ENCODE measurements at places on chromosomes 13 and 19.

DNA sequence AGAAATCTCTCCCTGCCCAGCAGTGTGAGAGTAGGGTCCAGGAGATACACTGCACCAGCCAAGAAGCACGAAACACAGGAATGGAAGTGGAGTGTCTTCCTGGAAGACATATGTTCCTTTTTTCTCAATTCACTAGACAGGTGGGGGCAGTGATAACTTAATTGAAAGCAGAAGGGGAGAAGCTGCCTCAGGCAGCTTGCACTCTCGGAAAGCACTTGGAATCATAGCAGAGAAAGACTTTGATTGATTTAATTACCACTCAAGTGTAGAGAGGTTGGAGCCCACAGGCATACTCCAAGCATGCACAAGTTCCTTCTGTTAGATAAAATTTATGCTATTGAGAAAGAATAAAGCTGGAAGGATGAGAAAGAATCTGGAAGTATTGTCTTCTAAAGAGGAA, 249.4 kb downstream of the SLITRK6 start:
- DNase-seq = peak; percentile 1

- no peak for DNase-seq
These were observed 10.3 kb downstream of the TRPM4 start for GRCh38 chr19:49167857-49168409.

- peak; percentile 94 for DNase-seq
These were observed 1.2 kb downstream of the RABAC1 start for GRCh38 chr19:41957838-41958366.

DNA sequence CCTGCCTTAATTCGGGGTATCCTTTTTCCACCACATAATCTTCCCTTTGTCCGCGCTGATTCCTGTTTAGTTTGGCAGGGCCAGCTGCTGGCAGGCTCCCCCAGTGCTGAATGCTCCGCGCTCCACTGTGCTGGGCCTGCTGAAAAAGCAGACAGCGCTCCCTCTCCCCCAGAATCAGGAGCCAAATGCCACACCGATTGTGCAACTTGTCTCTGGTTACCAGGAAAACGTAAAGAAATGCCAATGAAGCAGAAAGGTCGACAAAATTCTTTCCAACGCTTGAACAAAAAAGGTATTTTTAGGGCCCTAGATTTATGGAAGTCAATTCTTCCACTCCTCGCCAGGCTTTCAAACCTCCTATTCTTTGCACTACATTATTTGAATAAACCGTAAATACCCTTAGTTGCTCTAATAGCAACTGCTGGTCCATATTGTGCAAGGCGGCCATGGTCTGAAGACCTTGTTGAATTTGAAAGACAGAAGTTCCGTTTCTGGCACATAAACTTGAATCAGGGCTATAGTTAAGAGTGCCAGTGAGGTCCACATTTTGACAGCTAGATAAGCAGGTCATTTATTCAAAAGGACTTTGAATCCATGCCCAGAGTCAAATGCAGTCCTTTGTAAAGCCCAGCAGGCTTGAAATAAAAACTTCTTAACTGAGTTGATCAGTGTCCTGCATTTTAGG, 206.7 kb upstream of the RFC3 start:
- no peak for DNase-seq

DNA sequence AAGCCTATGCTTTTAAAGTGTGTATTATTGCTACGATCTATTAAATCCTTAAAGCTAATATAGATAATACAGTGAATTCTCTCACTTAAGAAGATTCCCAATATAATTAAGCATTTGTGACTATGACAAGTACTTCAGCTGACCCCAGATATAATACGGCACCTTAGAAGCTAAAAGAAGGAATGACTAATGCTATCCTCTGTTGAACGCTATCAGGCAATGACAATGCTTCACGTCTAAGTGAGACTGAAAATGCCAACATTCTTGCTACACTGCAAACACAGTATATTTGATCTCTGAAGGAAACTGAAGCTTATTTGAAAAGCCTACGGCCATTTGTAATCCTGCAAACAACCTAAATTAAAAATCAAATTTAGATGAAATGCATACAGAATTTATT, 19.7 kb downstream of the VWA8 start:
- DNase-seq = no peak

DNA sequence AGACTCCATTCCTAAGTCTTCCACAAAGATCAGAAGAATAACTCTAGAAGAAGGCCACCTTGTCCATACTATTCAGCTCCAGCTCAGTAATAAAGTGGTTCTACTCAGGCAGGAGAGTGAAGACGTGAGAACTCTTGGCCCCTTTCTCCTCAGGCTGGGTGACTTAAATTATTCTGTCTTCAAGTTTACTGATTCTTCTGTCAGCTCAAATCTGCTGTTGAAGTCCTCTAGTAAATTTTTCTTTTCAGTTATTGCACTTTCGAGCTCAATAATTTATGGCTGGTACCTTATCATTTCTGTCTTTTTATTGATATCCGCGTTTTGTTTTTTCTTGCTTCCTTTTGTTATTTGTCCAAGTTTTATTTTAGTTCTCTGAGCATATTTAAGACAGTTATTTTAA, 922.3 kb upstream of the PCDH9 start:
- DNase-seq = no peak

- no peak for DNase-seq
These were observed 103.9 kb downstream of the FAM216B start for GRCh38 chr13:42885325-42885724.

DNA sequence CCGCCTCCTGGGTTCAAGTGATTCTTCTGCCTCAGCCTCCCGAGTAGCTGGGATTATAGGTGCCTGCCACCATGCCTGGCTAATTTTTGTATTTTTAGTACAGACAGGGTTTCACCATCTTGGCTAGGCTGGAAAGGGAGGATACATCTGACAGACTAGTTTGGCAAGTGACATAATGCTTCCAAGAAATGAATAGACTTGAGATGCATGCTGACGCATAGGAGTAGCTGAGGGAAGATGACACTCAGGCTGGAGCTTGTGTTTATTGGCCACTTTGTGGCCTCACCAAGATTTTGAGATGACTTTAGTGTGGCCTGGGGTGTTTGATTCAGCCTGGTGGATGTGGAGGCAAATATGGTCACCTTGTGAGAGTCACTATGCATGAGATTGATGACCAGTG, 4.0 kb downstream of the ZNF586 start:
- DNase-seq = no peak

GRCh38 chr13:111177081-111177711, 62.1 kb downstream of the ARHGEF7 start:
- DNase-seq = no peak

- no peak for DNase-seq
These were observed 580 bp downstream of the AP2A1 start for GRCh38 chr19:49767381-49767780.

- peak; percentile 46 for DNase-seq
These were observed 36.3 kb upstream of the TFDP1 start for GRCh38 chr13:113548171-113548641.

DNA sequence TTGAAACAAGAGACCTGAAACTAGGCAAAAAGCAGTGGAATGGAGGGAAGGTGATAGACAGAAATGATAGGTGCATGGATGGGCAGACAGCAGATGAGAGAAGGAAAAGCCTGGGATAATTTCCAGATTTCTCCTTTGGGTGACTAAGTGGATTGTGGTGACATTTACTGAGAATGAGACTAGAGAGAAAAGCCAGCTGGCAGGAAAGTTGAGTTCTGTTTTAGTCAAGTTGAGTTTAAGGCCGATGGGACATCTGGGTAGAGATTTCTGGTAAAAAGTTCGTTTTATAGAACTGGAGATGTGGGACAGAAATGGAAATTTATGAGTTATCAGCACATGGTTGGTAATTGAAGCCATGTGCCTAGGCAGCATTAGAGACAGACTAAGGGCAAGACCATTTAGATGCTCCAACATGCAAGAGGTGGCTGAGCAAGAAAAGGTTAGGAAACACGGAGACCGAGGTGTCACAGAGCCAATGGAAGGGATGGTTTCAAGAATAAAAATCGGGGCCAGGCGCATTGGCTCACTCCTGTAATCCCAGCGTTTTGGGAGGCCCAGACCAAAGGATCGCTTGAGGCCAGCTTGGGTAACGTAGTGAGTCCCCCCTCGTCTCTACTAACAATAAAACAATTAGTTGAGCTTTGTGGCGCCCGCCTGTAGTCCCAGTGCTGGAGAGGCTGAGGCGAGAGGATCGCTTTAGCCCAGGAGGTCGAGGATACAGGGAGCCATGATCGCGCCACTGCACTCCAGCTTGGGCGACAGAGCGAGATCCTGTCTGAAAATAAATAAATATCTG, 9.6 kb upstream of the DGKH start:
- no peak for DNase-seq

DNA sequence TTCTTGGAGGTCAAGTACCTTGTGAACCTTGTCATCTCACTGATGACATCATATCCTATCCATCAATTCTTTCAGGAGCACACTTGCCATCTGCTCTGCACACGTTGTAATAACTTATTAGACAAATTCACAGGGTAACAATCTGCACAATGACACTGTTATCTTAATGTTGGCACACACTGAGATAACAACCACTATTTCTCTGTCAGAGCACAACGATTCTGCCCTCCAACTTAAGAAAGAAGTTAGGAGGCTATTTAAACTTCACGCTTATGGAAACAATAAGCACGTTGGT, 351.3 kb downstream of the DACH1 start:
- DNase-seq = no peak

DNA sequence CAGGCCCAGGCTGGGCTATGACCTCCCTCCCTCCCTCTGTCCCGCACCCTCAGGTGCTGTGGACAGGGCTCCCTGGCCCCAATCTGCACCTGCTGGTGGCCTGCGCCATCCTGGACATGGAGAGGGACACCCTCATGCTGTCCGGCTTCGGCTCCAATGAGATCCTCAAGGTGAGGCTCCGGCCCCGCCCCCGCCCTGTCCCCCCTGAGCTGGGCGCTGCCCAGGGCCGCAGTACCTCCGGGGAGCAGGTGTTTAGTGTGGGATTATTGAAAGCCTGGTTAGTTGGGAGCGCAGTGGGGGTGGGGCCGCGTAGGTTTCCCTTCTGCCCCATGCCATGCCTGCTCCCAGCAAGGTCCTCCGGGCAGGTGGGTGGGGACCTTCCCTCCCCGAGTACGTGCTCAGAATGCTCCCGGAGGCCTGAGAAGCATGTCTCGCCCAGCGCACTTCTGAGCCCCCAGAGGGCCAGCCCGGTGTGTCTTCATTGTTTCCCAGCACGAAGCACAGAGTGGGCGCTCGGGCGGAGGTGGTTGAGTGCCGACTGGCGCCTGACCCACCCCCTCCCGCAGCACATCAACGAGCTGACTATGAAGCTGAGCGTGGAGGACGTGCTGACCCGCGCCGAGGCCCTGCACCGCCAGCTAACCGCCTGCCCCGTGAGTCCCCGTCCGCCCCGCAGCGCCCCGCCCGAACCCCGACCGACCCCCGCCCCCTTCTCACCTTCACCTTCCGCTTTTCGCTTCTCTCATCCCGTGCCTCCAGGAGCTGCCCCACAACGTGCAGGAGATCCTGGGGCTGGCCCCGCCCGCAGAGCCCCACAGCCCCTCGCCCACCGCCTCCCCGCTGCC, 8.8 kb downstream of the IL4I1 start:
- DNase-seq = no peak

DNA sequence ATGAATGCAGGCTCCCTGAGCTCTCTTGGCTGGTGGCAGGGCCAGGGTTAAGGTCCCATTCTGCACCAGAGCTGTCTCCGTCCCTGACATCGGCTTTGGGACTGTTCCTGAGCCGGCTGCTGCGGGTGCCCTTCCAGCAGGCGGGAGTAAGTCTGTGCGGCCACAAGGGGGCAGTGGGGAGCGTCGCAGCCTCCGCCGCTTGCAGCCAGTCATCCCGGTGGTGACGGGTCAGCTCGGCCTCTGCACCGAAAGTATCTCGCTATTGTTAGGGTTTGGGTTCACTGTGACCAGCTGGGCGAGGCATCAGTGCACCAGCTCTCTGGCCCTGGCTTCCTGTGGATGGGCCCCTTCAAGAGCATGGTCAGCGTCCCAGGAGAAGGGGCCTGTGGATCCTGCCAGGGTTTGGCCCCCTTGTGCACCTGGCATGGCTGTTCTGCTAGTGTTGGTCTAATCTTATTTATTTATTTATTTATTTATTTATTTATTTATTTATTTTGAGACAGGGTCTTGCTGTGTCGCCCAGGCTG, 15.1 kb downstream of the NDUFB7 start:
- peak; percentile 93 for DNase-seq

DNA sequence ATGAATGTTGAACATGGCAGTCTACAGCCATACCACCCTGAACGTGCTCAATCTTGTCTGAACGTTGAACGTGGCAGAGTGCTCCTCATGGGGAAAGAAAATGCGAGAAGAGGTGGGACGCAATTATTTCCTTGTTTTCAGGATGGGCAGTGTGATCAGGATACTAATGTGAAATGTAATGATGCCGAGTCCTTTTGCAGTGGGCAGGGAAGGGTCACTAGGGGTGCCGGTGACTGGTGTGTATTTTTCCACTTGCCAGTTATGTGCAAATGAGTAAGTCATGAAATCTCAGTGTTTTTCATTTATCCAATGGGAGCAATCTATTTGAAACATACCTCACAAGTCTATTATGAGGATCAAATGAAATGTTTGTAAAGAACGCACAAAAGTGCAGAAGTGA, 84.8 kb downstream of the LNX2 start:
- DNase-seq = no peak

- DNase-seq = peak; percentile 55
These were observed 16.3 kb downstream of the S1PR2 start for GRCh38 chr19:10214784-10215183.

DNA sequence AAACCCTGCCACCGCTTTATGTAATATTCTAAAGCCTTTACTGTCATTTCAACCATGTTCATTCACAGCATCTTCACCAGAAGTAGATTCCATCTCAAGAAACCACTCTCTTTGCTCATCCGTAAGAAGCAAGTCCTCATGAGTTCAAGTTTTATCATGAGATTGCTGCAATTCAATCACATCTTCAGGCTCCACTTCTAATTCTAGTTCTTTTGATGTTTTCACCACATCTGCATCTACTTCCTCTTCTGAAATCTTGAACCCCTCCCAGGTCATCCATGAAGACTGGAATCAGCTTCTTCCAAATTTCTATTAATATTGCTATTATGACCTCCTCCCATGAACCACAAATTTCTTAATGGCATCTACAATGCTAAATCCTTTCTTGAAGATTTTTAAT, 83.9 kb downstream of the FOXO1 start:
- DNase-seq = no peak

DNA sequence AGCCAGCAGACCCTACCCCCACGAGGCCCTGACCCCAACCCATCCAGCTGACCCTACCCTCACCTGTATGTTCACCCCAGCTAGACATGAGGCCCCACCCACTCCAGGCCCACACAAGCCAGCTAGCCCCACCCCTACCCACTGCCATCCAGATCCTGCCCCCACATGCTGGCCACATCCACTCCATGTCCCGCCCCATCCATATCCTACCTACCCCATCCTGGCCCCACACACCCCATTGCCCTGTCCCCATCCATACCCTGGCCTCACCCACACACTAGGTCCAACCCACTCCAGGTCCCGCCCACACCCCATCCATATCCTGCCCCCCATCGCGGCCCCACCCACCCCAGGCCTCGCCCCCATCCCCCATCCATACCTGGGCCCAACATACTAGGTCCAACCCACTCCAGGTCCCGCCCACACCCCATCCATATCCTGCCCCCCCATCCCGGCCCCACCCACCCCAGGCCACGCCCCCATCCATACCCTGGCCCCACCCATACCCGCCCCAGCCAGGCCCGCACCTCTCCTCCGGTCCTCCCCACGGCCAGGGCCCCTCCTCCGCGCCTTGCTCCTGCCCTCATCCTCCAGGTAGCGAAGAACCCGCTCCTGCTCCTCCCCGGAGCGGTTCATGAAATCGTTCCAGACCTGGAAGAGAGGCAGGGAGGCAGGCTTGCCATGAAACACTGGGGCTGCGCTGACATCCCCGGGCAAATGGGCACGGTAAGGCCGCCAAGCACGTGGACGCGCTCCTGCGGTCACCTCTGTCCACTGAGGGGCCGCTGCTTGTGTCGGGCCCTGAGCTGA, 7.2 kb downstream of the RNU6-9 start:
- peak; percentile 45 for DNase-seq

Measured in ELF-1 (cell line).